ENCODE measurements at places on chromosomes 6 and 20. TPM values are rescaled to one million over a fixed set of nuclear protein-coding genes. Genes with fewer than 3 reads are reported as not detected.
A peak's percentile ranks its signal among the peaks of the same experiment; 100 is the strongest.

DNA sequence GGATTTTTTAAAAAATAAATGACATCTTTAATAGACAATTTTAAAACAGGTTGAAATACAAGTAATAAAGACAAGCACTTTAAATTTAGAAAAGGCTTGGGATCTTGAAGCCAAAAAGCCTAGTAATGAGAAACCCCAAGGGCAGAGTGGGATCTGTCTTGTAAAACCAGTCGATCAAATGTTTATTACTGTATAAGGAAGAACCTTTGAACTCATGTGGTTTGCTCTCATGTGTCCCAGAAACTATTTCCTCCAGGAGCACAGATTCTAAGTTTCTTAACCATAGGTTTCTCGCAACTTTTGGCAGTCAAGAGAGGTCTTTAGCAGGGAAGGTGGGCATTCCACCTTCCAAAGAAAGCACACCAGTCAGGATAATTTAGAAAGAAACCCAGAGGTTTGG, 541.7 kb upstream of the BTBD3 start:
- no peak for DNase-seq

- no peak for DNase-seq
Measured at GRCh38 chr6:104449918-104450317, 409.8 kb downstream of the HACE1 start.

DNA sequence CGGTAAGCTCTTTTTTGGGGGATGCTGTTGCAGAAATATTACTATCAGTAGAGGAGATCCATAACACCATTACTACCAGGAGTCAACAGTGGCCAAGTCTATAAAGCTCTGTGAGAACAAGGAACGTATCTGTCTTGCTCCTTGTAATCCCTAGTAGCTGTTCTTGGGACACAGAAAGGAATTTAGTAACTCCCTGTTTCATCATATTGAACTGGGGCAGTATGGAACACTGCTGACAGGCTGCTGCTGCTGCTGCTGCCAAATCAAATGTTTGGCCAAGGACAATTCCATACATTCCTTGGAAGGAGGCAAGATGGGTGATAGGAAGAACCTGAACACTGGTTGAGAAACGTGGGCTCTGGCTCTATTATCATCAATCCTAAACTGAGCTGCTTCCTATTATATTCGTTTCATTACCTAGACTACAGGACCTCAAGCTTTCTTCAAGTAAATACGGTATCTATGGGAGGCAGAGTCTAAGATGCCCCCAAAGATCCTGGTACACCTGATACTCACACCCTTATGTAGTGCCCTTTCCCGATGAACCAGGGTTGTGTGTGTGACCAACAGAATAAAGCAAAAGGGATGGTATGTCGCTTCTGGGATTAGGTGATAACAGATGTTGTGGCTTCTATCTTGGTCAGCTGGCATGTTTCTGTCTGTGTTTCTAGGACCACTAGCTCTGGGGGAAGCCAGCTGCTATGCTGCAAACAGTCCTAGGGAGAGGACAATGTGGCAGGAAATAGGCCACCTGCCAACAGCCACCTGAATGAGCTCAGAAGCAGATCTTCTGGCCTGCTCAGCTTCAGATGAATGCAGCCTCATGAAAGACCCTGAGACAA, 39.5 kb downstream of the ELOVL5 start:
- no peak for DNase-seq

DNA sequence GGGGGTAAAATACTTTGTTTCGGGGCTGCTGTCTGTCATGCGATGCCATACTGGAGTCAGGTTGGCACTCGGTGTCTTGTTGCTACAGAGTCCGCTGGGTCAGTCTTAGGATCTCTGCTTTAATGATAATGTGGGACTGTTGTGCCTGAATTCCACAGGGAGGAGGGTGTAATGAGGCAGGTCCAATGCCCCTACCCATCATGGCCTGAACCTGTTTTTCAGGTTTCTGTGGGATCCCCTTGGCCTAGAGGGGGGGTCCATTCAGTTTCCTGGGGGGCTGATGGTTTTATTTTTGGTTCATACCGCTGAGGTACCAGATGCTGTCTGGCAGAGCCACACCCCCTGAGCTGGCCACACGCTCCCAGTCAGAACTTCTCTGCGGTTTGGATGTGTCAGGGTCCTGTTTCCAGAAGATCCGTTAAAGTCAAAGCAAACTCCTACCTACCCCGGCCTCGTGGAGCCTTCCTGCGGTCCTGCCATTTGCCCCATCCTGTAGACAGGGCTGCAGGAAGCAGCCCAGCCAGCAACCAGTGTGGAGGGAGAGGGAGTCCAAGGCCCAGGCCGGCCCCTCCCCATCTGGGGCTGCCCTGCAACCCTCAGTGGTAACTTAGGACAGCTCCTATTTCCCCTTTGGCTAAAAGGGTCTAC, 69.7 kb downstream of the TCP11 start:
- DNase-seq: no peak

DNA sequence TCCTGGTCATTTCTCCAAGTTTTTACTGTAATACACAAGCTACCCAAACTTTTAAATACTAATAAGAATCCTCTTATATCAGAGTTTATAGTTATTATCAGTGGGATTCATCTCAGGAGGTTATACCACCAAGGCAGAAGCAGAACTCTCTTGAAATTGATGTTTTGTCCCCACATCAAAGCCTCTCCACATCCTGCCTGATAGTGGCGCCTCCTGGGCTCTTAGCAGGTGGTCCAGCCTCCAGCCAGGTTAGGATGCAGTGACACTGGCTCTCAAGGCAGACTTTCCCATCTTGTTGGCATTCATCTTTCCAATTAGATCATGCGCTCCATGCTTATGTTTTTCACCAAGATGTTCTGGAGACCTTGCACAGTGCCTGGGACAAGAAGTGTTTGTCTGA, 81.8 kb upstream of the INSM1 start:
- DNase-seq: no peak

The MUC22 gene
- not detected for total RNA-seq

DNA sequence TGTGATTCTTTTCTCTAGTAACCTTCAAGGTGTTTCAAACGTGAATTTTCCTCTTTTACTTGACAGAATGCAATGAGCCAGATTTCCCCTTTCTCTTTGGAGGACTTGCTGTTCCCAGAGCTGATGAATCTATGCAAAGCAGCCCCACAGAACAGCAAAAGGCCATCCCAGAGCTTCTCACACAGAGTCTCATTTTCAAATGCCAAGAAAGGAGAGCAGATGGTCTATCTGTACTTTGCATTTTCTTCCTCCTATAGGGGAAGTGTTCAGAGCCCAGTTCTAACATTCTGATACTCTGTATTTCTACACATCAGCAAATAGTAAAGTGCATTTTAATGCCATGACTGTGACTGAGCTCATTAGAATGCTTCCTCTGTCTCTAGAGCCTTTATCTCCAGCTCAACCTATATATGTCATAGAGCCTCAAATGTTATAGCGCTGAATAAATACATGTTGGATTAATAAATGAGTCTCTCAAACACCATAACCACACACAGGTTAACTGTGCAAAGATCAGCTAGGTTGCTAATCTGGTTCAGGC, 81.8 kb upstream of the EYA4 start:
- DNase-seq: no peak

DNA sequence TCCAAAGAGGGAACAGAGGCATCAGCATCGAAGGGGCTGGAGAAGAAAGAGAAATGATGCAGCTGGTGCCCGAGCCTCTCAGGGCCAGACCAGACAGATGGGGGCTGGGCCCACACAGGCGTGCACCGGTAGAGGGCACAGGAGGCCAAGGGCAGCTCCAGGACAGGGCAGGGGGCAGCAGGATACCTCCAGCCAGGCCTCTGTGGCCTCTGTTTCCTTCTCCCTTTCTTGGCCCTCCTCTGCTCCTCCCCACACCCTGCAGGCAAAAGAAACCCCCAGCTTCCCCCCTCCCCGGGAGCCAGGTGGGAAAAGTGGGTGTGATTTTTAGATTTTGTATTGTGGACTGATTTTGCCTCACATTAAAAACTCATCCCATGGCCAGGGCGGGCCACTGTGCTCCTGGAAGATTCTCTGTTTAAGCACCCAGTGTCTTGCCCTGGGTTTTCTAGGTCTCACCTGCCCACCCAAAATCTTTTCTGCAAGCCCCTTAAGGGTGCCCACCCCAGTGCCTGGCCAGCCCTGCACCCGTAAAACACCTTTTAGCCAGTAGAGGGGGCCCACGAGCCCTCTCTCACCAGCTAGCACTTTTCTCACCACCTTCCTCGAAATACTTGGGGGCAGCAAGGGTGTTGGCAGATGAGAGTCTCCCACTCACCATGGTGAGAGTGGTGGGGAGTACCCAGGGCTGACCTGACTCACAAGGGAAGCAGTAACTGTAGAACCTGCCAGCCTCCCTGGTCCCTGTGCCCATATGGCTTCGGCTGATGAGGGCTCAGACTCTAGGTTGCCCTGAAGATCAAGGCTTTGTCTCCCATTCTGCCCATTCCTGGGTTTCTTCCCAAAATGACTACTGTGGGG, 35.7 kb upstream of the ID1 start:
- DNase-seq: peak; percentile 22

DNA sequence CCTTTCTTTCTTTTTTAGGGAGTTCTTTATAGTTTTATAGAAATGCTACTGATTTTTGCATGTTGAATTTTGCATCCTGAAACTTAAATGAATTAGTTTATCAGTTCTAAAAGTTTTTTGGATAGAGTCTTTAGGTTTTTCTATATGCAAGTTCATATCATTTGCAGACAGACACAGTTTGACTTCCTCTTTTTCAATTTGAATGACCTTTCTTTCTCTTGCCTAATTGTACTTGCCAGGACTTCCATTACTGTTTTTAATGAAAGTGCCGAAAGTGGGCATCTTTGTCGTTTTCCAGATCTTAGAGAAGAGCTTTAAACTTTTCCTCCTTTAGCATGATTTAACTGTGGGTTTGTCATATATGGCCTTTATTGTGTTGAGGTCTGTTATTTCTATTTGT, 21.1 kb upstream of the EDN1 start:
- no peak for DNase-seq

The C4A gene
- 9.0 TPM for total RNA-seq

- DNase-seq: no peak
Measured at GRCh38 chr6:103405321-103405720, 1454.4 kb downstream of the HACE1 start.
